CD4-positive, alpha-beta T cell treated with Interleukin-15 for 1 hour (primary cell): ENCODE measurements at places on chromosomes 5 and 9.

DNA sequence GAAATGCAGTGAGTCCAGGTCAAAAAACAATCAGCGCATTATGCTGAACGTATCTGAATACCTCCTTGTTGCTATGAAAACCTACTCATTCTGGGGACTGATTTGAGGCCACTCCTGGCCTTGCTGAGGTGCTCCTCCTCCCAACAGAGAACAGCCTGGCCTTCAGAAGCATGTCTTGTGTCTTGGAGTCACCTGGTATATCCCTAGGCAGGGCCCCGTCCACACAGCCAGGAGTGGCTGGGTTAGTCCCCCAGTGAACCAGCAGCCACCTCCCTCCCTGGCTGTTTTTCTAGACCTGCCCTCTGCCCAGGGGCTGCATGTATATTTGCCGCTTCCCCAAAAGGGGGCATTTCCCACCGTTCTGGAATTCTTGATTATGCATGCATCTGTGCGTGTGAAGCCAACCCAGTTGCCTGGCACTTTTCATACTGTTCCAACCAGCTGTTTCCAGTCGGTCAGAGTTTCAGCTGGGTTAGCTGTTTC lies 99.2 kb upstream of the SPATA31C2 start:
- no peak for DNase-seq

GRCh38 chr5:38695021-38695958 lies 138.8 kb upstream of the LIFR start:
- no peak for DNase-seq

GRCh38 chr5:87650284-87650683 lies 237.6 kb upstream of the CCNH start:
- no peak for DNase-seq

- DNase-seq = no peak
These were observed 103.9 kb downstream of the ESM1 start for GRCh38 chr5:54881286-54882005.

DNA sequence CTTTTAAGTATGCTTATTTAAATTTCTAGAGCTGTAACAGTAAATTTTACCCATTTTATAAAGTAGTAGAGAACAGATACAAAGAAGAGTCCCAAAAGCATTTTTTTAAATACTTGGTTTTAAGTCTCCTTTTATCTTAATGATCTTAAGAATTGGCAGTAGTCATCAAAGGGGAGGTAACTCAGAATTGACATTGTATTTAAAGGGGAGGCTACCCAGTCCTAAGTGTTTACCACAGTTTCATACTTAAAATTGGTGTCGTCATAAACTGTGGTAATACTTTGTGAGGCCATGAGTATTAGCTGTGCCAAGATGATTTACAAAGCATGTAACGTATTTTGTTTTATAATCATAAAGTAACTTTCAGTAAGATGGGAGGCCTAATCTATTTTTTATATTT lies 14.8 kb downstream of the SLC25A46 start:
- no peak for DNase-seq

DNA sequence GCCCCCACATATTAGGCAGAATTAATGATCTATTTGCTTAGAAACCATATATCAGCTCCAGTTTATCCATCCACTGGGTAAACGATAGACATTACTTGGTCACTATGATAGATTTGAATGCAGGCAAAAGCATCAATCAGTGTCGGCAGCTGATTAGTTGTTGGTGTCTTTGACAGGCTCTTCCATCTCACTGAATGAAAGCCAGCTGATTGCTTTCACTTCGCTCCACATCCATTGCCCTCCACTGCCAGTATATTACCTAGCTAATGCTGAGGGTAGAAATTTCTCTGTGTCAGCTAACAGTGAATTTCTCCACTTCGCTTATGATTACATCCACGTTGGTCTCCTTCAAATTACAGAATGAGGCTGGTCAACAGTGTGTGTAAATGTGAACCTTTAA lies 821.3 kb upstream of the TYRP1 start:
- no peak for DNase-seq

GRCh38 chr5:69206528-69207190 lies 17.3 kb downstream of the CENPH start:
- no peak for DNase-seq

DNA sequence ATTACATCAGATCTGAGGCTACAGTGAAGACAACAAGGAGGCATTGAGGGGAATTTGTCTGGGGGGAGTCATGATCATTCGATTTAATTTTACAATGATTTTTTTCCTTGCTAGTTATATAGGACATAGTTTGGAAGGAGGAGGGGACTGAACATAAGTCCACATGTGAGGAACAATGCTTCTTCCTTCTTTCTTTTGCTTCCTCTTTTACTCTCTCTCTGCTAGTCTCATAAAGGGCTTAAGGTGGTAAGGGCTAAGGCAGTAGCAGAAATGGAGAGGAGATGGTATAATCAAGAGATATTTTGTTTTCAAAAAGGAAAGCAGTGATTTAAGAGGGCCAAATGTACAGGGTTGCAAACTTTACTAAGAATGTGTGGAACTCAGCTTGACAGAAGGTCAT lies 64.3 kb downstream of the GRIN3A start:
- DNase-seq = no peak

GRCh38 chr9:136962701-136963248 lies 10.7 kb downstream of the LCN12 start:
- no peak for DNase-seq

GRCh38 chr9:128340691-128341434 lies 536 bp downstream of the SLC27A4 start:
- no peak for DNase-seq

GRCh38 chr5:66415208-66415607 lies 181.0 kb upstream of the MAST4 start:
- DNase-seq = no peak

DNA sequence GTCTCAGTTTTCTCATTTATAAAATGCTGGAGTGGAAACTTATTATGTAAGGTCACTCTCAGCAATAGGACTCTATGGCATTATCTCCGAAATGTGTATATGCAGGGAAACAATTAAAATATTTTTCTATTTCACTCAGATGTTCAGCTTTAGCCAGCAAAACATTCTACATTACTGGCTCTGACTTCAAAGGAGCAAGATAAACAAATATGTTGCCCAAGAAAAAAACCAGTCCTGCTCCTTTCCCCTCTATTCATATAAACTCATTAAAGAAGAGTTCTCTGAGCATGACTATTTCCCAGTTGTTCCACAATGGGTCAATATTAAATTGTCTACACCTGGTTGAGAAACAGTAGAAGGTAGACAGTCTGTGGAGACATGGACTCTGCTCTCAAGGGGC lies 155.0 kb downstream of the NPR3 start:
- DNase-seq = no peak

- DNase-seq = no peak
These were observed at the start of gene PCAT7 for GRCh38 chr9:94554439-94555331. Gene PCAT7, plus strand, starts transcription at chr9:94555083.

- no peak for DNase-seq
These were observed 205.1 kb downstream of the NTRK2 start for GRCh38 chr9:84874596-84874995.

DNA sequence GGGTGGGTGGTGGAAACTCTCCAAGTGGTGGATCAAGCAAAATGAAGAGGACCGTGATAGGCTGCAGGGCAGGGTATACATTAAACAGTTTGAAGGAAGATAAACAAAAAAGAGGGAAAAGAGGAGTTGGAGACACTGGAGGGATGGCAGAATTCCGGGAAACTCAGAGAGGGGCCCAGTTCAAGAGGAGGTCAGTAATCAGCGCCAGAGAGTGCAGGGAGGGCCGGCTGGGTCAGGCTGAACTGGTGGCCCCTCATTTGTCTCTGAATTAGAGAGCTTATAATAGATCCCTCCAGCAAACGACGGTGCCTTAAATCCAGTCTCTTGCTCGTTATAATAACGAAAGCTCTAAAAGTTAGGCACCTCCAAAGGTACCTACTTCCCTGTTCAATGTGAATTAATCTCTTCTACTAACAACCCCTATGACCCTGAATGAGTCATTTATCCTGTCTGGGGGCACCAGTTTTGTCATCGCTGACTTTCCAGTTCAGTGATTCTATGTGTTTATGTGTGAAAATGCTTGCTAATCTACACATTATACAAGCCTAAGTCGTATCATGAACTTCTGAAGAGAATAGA lies 2.4 kb upstream of the ZSWIM6 start:
- peak; percentile 40 for DNase-seq

GRCh38 chr9:6090277-6091210 lies 75.1 kb upstream of the RANBP6 start:
- DNase-seq = no peak

GRCh38 chr5:170537451-170538095 lies 33.8 kb downstream of the KCNIP1 start:
- DNase-seq = no peak

DNA sequence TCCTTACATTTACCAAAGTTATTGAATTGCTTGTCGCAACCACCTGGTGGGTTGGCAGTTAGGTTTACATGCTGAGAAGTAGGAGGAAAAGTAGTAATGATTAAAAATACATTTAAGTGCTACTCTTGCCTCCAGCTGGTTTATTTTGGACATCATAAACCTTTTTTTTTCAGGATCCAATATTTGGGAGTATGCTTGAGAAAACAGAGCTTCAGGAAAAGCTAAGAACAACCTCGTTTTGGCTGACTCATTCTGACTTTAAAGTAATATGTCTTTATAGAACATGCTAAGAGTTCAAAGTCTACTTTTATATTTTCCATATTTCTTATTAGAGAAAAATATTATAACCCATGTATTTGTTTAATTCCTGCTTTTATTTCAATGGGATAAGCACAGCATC lies 41.7 kb upstream of the BNC2 start:
- DNase-seq = no peak

- DNase-seq = no peak
These were observed 56.2 kb upstream of the TNPO1 start for GRCh38 chr5:72760259-72760658.

DNA sequence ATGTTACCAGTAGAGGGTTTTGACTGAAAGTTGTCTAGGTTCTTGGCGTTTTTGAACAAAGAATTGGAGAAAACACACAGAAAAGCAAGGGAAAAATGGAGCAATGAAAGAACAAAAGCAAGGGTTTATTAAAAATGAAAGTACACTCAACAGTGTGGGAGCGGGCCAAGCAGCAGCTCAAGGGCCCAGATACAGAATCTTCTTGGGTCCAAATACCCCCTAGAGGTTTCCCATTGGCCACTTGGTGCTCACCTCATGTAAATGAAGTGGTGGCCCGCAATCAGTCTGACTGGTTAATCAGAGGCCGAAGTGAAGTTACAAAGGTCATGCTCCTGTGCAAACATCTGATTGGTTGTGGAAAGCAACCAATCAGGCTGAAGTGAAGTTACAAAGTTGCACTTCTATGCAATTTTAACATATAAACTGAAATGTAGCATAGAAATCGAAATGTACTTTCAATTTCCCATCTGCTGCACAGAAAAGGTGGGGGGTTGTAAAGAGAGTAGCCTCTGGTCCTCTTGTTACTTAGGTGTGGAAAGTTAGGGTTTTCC lies 1.9 kb upstream of the GM2A start:
- no peak for DNase-seq

GRCh38 chr5:5986492-5987178 lies 391.7 kb downstream of the MED10 start:
- no peak for DNase-seq

GRCh38 chr9:2396622-2397285 lies 224.8 kb upstream of the VLDLR start:
- DNase-seq = no peak

- no peak for DNase-seq
These were observed 97.5 kb downstream of the IRX2 start for GRCh38 chr5:2653991-2654390.

- no peak for DNase-seq
These were observed 40.3 kb downstream of the SLC28A3 start for GRCh38 chr9:84300271-84300670.
